SK-MEL-5 (cell line): ENCODE measurements at places on chromosomes 7 and 10. TPM values are rescaled to one million over a fixed set of nuclear protein-coding genes. Genes with fewer than 3 reads are reported as not detected.
A peak's percentile ranks its signal among the peaks of the same experiment; 100 is the strongest.

- no peak for DNase-seq
These were observed 76.7 kb downstream of the SKAP2 start for GRCh38 chr7:26787701-26788100.

DNA sequence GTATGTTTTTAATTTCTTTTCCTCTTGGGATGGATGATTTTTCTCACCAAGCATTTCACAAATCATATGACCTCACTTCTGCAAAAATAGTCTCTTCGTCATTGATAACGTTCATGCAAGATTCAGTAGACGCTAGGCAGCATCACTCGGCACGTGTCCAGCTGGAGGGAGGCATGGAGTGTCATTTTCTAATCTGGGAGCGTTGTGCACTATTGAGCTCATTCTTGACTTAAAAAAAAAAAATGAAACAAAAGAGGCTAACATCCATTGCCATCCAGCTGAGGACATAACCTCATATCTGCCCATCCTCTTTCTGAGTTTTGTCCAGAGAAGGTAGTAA, 56.2 kb downstream of the COL17A1 start:
- DNase-seq, result no peak

Gene AMPH
- total RNA-seq, result not detected in 2 replicates

- peak; percentile 91 for DNase-seq
These were observed 86.9 kb downstream of the JAZF1 start for GRCh38 chr7:28093623-28094232.

DNA sequence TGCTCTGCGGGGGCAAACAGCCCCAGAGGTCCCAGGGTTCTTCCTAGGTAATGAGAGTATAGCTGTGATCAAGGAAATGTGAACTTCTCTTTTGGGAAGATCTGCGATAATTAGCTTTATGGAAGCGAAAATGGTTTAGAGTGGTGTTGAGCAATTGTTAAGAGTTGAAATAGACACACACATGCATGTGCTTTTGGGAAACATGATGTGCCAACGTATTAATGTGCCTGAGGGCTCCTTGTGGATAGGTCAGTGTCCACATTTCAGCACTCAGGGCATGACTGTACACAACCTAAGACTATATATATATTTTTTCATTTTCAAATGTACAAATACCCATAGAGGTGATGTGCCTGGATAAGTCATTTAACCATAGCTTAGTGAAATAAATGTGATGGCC, 67.0 kb downstream of the GSDME start:
- DNase-seq, result no peak

DNA sequence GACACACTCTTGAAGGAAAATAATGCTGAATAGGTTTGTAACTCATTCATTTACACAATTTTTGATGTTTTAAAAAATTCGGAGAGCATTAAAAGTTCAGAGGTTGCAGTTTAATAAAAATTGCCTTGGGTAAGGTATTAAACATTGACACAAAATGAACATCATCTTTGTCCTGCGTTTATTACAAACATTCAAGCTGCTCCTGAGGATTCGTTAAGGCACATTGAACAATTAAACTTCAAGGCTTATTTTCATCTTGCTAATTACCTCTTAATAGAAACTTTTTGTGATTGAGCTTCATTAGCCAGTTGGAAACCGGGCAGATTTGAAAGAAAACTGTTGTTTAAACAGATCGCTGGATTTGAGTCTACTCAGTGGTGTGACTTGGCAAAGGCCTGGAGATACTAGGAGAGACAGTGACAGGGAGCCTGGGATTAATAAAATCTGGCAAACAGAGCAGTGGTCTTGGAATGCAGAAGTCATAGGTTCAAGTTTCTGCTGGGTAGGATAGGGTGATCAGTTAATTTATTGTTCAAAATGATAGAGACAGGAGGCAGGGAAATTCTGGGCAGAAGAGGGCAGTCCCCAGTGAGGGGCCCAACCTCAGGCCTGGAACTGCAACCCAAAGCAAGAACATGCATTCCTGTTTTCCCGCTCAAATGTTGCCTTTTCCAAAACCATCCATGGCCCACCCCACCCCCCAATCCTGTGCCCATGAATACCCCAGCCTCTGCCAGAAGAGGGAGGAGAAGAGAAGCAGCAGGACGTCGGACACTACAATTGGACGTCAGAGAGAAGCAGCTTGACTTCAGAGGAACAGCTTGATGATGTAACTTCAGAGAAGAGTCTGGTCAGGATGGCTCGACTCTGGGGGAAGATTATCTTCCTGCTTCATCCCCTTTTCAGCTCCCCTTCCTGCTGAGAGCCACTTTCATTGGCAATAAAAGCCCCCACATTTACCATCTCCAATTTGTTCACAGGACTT, 43.5 kb upstream of the SLC35G1 start:
- no peak for DNase-seq

DNA sequence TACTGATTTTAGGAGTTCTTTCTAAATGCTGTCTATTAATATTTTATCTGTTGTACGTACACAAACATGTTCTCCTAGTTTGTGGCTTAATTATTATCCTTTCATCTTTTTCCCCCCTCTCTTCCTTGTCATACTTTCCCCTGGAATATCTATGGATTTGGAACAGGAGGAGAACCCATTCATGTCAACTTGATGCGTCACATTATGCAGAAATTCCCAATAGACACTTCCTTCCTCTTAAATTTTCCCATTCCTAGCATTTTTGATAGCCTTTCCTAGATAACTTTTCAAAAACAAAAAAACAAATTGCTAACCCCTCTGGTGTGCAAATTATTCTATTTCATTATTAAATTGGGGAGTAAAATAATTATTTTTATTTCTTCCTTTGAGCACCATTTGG, 36.2 kb downstream of the SLC35B4 start:
- DNase-seq, result no peak

Gene HSPA12A
- total RNA-seq, result 10.4 and 12.5 TPM in 2 replicates

GRCh38 chr7:7868572-7868899, 100.1 kb upstream of the GLCCI1 start:
- no peak for DNase-seq

Gene ZNF727
- not detected in 2 replicates for total RNA-seq

- no peak for DNase-seq
These were observed 565.2 kb downstream of the KCNMA1 start for GRCh38 chr10:77072361-77072835.
